ENCODE measurements at places on chromosomes 5 and 9. TPM values are rescaled to one million over a fixed set of nuclear protein-coding genes. Genes with fewer than 3 reads are reported as not detected.

GADD45G gene
- 0.52 TPM for total RNA-seq

SREK1IP1 gene
- total RNA-seq = 17.7 TPM

AIF1L gene
- total RNA-seq = 0.22 TPM

ANKRD31 gene
- total RNA-seq = 0.65 TPM

CCDC192 gene
- not detected for total RNA-seq

ZNF608 gene
- 14.0 TPM for total RNA-seq

HCN1 gene
- not detected for total RNA-seq

ORM1 gene
- total RNA-seq = not detected

ADAMTS16 gene
- 0.26 TPM for total RNA-seq

SOX30 gene
- under 0.01 TPM for total RNA-seq
